Activated naive CD4-positive, alpha-beta T cell treated with anti-CD3 and anti-CD28 coated beads for 36 hours (primary cell): ENCODE measurements at places on chromosomes 4 and X. TPM values are rescaled to one million over a fixed set of nuclear protein-coding genes. Genes with fewer than 3 reads are reported as not detected.

- no peak for DNase-seq
Measured at GRCh38 chr4:184007891-184008290, 102.8 kb downstream of the STOX2 start.

DNA sequence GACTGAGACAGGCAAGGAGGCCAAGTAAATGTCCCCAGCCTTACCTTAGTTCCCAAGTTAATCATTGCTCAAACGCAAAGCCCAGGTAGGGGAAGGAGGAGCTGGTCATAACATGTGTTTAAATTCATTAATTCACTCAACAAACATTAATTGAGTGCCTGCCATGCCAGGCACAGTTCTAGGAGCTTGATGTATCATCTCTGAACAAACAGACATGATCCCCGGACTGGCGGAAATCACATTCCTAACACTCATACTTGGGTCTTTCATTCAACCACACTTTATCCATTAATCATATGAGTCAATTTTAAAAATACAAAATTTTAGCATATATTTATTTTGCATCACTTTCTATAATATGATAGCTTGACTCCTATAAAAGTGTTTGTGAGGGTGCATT, 335.3 kb upstream of the NOCT start:
- no peak for DNase-seq

GRCh38 chr4:185811509-185812364, at the start of gene SORBS2:
SORBS2 (minus strand) TSS chr4:185812194; CDS start chr4:185690571, 121,623 bp downstream.
- DNase-seq = no peak

DNA sequence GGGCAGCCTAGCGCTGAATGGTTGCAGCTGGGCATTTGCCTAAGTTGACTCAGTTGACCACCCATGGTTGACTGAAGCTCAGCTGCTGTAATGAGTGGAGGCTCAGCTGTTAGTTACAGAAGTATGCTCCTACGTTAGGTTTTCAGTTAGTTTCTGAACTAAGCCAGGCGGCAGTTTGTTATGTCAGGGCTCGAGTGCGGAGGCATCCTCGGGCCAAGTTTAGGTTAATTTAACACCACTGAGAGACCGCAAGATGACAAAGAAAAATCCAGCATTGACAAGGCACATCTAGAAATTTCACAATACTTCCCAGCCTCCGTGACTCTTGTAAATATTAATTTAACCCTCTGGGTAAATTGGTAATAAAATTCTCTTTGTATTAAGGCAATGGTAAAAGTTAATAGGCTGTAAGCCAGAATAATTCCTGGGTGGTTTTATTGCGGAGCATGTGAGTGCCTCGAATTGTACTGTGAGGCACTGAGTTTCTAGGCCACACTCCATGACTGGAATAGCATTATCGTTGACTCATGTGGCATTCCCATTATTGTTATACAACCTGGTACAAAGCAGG, 33.1 kb upstream of the CDKN2AIP start:
- DNase-seq = no peak

DNA sequence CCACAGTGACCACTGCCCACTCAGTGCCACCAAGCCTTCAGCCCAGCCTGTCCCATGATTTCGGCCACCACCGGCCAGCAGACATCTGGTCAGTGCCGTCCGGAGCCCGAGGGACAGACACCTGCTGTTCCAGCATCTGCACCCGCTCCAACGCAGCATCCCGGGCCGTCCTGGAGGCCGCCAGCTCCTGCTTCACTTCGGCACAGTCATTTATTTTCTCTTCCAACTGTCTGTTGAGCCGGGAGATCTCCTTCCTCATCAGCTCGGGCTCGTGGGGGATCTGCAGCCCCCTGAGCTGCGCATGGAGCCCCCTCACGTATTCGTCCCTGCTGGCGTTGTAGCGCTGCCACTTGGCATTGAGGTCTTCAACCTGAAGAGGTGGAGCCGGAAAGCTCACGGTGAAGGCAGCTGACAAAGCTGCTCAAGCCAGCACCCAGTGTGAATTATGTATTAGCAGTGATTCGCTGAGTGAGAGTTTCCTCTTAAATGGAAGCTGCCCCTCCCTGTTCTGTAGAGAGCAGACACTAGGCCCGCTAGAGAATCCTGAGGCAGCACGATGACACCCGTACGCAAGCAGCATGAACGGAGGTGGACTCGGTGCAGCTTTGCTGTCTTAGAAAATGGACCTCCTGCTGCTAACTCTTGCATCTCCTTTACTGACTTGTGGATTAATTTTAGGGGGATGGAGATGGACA, 11.4 kb downstream of the TNIP2 start:
- no peak for DNase-seq

DNA sequence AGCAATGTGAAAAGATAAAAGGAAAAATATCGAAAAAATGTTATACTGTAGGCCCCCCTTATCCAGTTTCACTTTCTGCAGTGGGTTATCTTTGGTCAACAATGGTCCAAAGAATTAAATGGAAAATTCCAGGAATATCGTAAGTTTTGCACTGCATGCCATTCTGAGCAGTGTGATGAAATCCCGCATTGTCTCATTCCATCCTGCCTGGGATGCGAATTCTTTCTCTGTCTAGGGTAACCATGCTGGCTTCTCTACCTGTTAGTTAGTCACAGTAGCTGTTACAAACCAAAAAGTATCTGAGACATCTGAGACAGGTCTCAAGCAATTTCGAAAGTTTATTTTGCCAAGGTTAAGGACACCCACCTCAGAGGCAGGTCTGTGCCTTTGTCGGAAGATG, 170.3 kb downstream of the COX18 start:
- no peak for DNase-seq

GRCh38 chrX:43560247-43560946, 95.7 kb upstream of the MAOA start:
- no peak for DNase-seq

- DNase-seq = no peak
Measured at GRCh38 chr4:145890689-145891088, 47.9 kb downstream of the ZNF827 start.

DNA sequence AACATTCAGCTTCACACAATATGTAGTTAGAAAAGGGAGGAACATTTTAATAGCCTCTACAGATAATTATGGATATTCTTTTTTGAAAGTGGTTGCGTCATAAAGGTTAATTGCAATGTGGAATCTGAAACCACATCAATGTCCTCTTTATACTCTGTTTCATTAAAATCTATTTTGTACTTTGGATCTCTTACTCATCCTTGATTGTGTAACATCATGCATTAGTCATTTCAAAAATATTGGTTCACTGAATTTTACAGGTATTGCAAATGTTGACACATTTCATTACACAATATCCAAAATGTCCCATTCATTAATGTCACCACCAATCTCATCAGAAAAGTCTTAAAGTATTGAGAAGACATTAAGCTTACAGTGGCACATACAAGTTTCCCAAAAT, 62.7 kb upstream of the USP9X start:
- DNase-seq = no peak

HPGD gene
- 2.8 TPM for total RNA-seq

DNA sequence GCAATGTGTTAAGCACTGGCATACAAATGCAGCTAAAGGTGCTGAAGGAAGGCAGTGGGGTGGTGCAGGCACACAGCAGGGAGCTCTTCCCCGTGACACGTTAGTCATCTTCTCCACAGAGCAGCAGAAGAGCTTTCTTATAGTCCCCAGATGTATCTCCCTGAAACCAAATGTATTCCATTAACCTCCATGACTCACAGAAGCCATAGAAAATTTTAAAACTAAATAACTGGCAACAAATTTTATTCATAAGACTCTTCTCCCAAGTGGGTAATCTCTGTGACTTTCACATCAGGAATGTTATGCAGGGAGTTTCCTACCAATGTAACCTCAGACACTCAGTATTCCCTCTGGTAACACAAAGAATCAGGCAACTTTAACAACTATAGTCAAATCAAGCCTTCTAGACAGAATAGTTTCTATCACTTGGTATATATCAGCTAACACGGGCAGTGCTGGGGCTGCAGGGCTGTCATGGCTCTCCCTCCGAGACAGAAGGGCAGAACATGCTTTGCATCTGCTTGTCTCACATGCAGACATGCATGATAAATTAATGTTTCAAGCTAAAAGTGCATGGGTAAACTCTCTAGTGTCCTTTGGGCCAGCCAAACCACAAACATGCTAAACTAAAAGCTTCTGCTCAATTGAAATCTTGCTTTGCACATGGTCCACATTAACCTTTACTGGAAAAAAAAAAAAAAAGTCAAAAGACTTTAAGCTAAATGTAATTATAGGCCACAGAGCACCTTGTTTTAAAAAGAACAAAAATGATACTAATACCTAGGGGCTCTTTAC, 28.2 kb downstream of the ANXA5 start:
- no peak for DNase-seq
